ENCODE measurements at places on chromosomes 11 and 22.

GRCh38 chr11:70568035-70568813 lies 169.9 kb downstream of the CTTN start:
- no peak for DNase-seq

DNA sequence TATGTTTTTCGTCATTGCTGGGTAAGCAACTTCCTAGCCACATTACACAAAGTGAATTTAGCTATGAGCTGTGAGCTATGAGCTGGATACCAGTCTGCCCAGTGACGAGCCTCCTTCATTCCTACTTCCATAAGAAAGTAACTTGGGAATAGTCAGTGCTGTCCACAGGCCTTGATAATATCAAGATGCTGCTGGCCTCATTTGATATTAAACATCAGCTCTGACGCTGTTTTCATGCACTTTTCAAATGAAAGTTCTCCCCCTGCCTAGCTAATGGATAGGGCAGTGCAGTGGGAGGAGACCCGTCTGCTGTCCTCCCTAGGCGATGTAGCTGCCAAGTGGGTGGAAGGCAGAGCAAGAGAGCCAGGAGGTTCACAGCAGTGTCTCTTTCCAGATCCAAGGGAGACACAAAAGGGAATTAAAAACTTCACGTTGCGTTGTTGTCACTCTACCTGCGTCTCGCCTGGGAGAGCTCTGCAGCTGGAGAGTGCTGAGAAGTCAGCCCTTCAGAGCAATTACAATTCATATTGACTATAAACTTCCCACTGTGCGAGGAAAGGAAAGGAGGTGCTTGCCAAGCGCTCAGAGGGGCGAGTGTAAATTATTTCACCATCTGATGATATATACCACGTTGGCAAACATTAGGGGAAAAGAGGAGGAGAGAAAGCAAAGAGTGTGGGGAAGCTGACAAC lies 861.4 kb downstream of the NTM start:
- no peak for DNase-seq

DNA sequence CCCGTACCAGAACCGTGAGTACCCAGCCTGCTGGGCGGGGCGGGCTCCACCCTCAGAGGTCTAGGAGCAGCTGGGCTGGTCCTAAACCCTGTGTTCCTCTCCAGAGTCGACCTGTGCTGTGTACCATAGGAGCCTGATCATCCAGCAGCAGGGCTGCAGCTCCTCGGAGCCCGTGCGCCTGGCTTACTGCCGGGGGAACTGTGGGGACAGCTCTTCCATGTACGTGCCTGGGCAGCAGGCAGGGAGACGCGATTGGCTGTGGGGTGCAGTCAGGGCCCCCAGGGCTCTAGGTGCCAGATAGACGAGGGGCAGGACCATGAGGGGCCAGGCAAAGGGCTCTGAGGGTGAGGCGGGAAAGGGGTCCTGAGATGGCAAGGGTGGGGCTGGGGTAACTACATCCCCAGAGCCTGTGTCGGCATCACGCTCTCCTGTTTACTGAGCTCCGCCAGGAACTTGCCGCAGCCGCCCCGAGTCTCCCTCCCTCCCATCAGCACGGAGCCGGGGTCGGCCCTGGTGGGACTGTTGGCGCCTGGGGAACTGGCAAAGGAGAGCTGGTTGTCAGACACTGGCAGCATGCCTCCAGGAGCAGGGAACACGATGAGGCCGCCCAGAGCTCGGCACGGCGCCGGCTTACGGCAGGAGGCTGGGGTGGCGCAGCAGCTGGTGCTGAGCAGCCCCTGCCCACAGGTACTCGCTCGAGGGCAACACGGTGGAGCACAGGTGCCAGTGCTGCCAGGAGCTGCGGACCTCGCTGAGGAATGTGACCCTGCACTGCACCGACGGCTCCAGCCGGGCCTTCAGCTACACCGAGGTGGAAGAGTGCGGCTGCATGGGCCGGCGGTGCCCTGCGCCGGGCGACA lies 22.9 kb upstream of the MUC5B start:
- no peak for DNase-seq

DNA sequence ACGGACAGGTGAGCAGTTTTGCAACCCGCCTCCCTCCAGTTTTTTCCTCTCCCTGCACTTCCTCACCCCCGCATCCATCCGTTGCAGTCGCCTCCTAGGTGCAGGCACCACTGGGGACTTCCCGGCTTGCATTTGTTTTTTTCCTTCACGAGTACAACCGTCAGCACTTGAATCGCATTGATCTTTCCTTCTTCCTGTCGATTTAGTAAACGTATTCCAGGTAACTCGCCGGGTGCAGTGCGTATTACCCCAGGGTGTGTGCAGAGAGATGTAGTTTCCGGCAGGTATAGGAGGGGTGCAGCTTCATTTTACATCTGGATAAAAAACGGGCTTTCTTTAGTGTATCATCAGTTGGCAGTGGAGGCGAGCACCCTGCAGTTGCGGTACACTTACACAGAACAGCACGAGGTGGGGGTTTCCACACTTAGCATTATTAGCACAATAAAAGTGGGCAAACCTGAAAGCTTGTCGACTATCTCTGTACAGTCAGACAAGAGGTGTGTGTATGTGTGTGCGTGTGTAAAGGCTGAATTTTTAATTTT lies at the start of gene SORL1-AS1:
Gene SORL1-AS1 (minus strand): TSS at position 359 of the 542 bp plus-strand sequence.
- DNase-seq = no peak

GRCh38 chr22:20776624-20777405 lies 2.9 kb downstream of the SERPIND1 start:
- no peak for DNase-seq

DNA sequence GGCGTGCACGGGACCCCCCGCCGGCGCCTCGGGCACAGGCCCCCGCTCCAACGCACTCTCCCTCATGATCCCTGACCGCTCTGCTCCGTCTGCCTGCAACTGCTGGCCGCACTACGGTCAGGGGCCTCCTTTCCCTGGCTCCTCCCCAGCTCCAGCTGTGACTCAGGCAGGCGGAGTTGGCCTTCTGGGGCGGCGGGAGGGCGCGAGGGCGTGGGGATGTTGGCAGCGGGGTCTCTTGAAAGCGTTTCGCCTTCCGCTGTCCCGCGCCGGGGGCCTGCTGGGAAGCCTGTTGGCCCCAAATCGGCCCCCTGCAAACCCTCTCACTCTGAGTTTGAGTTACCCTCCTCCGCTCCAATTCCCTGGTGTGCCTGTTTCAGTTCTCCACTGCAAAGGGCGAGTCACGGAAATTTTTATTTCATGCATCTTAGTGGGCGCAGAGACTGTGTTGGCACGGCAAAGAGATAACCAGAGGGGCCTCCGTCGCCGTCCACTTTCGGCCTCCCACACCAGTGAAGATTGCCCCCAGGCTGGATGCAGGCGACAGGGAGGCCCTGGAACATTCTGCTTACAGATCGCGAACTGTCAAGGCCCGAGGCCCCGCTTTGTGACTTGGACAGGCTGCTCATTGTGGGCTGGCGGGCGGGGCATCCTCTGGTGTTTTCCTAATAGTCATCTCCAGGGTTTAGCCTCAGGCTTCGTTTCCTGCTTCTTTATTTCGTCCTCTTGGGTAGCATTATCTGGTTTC lies at the start of gene CAVIN3:
Gene CAVIN3 (minus strand): TSS at position 91 of the 745 bp plus-strand sequence. CDS start 25 bp downstream, at position 66.
- DNase-seq = peak; percentile 27

DNA sequence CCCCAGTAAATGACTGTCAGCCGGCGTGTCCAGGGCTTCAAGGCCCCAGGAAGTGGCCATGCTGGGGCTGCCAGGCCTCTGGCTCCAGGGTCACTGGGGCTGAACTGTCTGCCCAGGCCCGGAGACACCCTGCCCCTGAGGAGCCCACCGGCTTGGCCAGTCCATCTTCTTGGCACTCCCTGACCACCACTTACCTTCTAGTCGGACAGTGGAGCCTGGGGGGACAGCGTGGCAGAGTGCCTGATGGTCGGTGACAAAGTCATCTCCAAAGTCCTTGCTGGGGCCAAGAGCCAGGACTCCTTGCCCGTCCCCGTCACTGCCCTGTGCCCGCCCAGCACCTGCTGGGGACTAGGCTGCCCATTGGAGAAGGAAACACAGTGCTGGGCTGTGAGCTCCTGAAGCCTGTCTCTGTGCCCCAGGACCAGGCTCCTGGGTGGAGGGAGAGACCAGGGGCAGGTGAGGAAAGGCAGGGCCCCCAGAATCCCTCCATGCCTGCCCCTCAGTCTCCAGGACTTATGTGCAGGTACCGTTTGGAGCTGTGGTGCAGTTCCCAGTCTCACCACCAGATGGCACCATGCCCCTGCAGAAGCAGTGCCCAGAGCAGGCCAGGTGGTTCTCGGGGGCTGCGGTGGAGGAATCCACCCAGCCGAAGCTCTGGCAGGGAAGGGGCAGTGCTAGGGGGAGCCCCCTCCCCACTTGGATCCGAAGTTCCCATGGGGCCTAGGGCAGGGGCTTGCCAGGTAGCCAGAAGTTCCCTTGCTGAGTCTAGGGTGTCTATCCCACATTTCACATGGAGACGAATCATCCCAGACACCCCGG lies 6.0 kb upstream of the CCDC188 start:
- DNase-seq = peak; percentile 30

GRCh38 chr11:116110802-116111201 lies 606.6 kb upstream of the CADM1 start:
- DNase-seq = no peak

- no peak for DNase-seq
Measured at GRCh38 chr11:92413757-92414513, 189.3 kb downstream of the FAT3 start.

DNA sequence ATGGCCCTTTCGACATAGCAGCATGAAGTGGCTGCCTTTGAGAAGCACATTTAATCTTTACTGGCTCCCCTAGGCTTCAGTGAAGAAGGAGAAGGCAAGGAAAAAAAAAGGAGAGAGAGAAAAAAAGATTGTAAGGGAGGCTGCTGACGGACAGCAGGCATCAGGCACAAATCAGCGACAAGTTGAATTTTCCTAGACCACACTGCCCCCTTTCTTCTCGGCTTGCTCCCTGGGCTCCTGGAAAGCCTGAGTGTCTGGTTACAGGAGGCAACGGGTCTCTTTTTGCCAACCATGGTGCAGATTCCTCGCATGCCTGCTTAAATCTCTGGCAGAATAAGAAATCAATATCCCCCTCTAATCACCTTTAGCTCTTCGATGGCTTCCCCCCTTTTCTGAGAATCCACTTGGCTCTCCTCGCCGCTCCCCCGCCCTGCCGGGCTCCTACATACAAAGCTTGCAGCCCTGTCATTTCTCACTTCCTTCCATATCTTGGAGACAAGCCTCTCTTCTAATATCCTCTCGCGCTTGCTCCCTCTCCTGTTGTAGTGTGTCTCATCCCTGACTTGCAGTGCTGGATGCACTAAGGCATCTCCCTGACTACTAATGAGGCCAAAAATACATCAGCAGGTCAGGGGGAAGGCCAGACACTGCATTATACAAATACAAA lies 14.3 kb downstream of the BLID start:
- DNase-seq = no peak

GRCh38 chr11:78223320-78223954 lies 34.7 kb downstream of the USP35 start:
- DNase-seq = no peak

DNA sequence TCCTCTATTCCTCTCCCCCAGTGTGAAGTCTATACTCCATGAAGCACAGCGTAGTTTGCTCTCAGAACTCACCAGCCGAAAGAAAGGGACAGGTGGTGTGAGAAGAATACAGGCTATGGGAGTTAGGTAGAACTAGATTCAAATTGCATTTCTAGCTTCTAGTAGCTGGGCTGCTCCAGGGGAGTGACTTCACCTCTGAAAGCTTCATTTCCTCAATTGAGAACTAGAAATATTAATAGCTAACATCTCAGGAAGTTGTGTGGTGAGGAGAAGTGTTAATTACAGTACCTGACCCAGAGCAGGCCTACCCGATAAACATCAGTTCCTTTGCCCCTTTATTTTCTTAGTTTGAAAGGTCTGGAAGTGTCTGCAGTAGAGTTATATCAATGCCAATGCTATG lies 484.7 kb upstream of the TENM4 start:
- DNase-seq = no peak

GRCh38 chr11:79139900-79140299 lies 300.9 kb downstream of the TENM4 start:
- DNase-seq = no peak

DNA sequence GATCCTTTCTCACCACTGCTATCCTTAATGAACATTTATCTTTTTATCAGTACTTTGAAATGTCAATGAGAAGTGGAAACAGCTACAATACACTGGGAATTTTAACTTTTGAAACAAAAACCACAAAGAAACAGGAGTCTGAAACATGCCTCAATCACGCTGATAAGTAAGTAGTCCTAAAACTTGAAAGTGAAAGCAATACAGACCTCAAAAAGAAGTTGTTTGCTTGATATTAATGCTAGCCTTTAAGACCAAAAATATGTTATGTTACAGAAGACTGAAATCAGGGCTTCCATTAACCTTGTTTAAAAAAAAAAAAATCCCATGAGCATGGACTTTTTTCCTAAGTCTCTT lies 21.3 kb downstream of the PHF21A start:
- no peak for DNase-seq

- no peak for DNase-seq
Measured at GRCh38 chr11:94271885-94272372, 32.5 kb upstream of the IZUMO1R start.

DNA sequence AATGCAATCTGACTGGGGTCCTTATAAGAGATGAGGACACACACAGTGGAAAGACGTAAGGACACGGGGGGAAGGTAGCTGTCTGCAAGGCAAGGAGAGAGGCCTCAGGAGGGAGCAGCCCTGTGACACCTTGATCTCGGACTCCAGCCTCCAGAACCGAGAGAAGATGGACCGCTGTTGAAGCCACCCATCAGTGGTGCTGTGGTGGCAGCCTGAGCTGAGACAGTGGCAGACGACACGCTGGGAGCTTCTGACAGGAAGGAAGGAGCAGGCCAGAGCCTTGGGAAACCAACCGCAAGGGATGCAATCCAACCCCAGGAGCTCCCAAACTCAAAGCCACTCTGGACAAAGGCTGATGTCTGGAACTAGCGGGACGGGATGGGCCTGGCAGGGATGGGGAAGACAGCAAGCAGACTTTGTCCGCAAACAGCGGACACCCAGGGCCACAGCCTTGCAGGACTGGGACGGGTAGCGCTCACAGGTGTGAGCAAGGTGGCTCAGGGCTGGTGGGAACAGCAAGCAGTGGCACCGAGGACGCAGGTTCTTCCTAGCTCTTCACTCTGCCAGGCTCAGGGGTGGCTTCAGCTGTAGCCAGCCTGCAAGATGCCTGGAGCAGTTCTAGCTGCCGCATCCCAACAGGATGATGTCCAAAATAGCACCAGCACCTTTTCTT lies 10.9 kb downstream of the LTO1 start:
- no peak for DNase-seq

Data from esophagus squamous epithelium (tissue), 5 donors.